ENCODE measurements at places on chromosomes 11 and 22.

DNA sequence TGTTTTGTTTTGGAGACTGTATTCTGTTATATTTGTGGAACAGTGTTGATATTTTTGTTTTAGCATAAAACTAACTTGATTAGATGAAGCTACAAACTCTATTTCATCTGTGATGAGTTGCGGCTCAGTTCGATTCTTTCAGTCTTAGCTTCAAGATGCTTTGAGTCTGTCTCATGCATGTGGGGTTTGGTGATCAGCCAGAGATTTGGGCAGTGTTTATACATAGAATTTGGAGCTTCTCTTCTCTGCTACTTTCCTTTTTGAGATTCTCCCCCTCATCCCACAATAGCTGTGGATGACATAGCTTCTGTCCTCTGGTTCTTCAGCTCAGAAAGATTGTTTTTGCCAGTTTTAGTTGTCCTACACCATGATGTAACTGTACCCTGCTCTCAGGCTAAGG, 90.4 kb downstream of the ARHGAP20 start:
- DNase-seq: no peak

- no peak for DNase-seq
These were observed 111.2 kb upstream of the CEP126 start for GRCh38 chr11:101803651-101804050.

DNA sequence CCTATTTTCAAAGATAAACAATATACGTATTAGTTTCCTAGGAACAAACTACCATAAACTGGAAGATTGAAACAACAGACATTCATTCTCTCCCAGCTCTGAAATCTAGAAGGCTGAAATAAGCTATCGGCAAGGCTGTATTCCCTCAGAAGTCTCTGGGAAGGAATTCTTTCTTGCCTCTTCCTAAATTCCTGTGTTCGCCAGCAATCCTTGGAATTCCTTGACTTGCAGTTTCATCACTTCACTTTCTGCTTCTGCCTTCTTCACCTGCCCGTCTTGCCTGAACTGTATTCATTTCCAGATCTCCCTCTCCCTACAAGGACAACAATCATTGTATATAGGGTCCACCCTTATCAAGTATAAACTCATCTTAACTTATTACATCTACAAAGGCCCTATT, 17.7 kb upstream of the PRDM10 start:
- no peak for DNase-seq

DNA sequence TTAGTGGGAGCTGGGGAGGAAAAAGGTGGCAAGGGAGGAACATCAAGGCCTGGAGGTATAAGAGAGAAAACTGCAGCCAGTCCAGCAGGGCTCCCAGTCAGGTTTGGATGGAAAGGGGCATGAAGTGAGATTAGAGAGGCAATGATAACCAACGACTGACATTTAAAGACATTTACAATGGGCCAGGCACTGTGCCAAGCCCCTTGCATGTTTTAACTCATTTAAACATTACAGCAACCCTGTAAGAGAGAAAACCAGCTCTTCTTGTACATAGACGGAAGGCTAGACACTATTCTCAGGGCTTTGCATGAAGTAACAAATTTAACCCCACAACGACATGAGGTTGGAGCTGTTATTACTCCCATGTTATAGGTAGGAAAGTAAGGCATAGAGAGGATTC, 32.1 kb upstream of the PAK1 start:
- DNase-seq: no peak

- no peak for DNase-seq
These were observed 93.4 kb upstream of the BIRC3 start for GRCh38 chr11:102223859-102224258.

DNA sequence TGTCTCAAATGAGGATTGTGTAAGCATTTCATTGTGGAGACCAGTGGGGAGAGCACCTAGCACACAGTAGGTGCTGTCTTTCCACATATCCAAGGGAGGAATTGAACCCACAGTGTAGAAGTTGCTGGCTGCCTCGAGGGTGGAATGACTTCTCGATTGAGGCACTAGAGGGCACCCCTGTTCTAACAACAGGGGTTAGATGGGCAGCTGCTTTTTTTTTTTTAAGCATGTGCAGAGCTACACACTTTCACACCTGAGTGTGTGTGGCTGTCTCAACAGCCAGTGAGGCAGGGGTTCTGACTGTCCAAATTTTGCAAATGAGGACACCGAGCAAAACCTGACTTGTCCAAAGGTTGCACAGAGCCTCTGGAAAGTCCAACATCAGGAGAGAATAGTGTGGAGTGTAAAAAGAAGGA, 118.2 kb upstream of the CRYBB3 start:
- DNase-seq: no peak

DNA sequence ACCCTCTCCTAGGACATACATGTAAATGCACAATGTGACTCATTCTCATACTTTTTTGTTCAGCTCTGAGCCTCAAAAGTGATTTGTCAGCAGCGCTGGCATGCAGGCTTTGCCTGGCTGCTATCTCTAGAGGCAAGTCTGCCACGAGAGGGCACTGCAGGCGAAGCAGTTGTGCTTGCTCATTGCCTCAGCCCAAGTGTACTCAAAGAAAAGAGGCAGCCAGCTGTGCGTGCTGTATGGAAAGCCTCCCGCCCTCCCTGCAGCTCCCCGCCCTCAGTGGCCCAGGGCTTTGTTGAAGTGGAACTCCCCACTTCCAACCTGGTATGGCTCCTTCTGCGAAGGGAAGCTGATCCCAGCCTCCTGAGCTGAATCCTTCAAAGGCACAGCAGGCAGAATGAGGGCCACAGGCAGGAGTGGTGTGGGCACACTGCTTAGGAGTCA, 16.3 kb downstream of the SDHAF2 start:
- DNase-seq: peak; percentile 85

GRCh38 chr11:44246726-44247125, 63.2 kb downstream of the ALX4 start:
- DNase-seq: no peak

DNA sequence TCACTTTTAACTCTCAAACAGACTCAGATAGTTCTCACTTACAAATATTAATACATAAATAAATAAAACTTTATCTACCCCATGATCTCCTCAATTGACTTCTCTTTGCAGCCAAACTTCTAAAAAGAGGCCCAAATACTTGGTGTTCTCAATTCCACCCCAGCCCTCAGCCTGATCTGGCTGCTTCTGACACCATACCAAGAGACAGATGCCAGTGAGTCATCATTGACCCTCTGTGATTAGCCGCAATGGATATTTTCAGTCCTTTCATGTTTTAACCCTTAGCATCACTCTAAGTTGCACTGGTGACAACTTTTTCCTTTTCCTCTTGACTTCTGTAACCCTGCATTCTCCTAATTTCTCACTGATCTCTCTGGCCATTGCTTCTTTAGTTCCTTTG, 184.1 kb upstream of the ARHGAP20 start:
- DNase-seq: peak; percentile 43

- no peak for DNase-seq
These were observed 85.7 kb downstream of the AMOTL1 start for GRCh38 chr11:94853836-94854235.
